A549 treated with DMSO at 1 μM for 4 hours (cell line): ENCODE measurements at places on chromosomes 1 and 21. TPM values are rescaled to one million over a fixed set of nuclear protein-coding genes. Genes with fewer than 3 reads are reported as not detected.

NFYC gene
- 33.6 to 42.5 TPM (median 40.0 TPM) in 5 replicates for total RNA-seq

ASTN1 gene
- not detected in 5 replicates for total RNA-seq

ANGPTL3 gene
- total RNA-seq, result not detected in 5 replicates

SDF4 gene
- 110 to 131 TPM (median 118 TPM) in 5 replicates for total RNA-seq

LYST gene
- total RNA-seq, result 4.6 to 6.5 TPM (median 5.7 TPM) in 5 replicates

PTGS2 gene
- 10.0 to 16.4 TPM (median 13.3 TPM) in 5 replicates for total RNA-seq

RWDD3 gene
- 9.7 to 11.7 TPM (median 10.5 TPM) in 5 replicates for total RNA-seq
